ENCODE measurements at places on chromosomes 1 and 21. TPM values are rescaled to one million over a fixed set of nuclear protein-coding genes. Genes with fewer than 3 reads are reported as not detected.

The SPRR2G gene
- total RNA-seq, result not detected

The ACTA1 gene
- total RNA-seq, result not detected

The GNB1 gene
- 418 TPM for total RNA-seq

The CD101 gene
- total RNA-seq, result 3.0 TPM

The TTC39A gene
- 0.77 TPM for total RNA-seq

The THEM4 gene
- total RNA-seq, result 41.5 TPM

The MAP3K21 gene
- 2.7 TPM for total RNA-seq

The IFFO2 gene
- 79.1 TPM for total RNA-seq

The CKS1B gene
- total RNA-seq, result 304 TPM

The TEKT2 gene
- 0.37 TPM for total RNA-seq

The S100A14 gene
- 1.4 TPM for total RNA-seq

GRCh38 chr1:59696421-59697115 lies 118.2 kb upstream of the HOOK1 start:
- DNase-seq, result no peak

DNA sequence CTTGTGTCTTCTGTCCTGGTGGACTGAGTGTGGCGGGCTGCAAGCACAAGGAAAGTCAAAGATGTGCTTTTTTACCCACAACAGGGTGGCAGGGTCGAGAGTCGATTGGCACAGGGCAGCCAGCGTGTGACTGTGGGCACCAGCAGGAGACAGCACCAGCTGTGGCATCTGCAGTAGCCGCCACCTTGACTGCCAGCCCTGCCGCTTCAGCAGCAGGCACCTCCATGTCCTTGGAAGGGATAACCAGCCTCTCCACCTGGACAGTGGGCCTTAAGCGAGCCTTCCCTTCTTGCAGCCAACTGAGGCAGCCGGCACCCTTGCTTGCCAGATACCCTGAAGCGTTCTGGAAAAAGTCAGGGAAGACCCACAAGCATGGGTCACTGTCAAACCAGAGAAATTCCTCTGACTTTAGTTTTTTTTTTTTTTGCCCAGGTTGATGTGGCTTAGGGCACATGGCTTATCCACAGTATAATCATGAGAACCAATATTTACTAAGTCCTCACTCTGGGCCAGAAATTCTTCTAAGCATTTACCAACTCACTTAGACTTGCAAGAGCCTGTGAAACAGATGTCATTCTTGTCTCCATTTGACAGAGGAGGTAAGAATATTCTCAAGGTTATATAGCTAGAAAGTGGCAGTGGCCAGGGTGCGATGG lies 30.1 kb upstream of the PTGFRN start:
- DNase-seq, result peak; percentile 3

- peak; percentile 15 for DNase-seq
Measured at GRCh38 chr1:169466259-169467230, 19.2 kb downstream of the SLC19A2 start.

DNA sequence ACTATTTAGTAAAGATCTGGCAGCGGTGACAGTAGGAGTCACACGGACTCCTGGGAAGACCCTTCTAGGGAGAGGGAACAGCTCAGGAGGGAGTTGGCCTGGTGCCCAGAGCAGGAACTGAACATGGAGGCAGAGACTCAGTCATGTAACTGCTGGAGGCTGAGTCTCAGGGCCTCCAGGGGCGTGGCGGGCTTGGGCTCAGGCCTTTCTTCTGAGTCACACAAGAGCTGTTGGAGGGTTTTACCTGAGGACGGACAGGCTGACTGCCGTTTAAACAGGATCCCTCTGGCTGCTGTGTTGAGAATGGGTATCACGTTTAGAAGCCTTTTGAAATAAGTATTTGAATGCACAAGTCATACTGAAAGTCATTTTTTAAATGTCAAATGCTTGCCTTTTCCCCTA lies 7.2 kb upstream of the ETS2 start:
- peak; percentile 57 for DNase-seq

DNA sequence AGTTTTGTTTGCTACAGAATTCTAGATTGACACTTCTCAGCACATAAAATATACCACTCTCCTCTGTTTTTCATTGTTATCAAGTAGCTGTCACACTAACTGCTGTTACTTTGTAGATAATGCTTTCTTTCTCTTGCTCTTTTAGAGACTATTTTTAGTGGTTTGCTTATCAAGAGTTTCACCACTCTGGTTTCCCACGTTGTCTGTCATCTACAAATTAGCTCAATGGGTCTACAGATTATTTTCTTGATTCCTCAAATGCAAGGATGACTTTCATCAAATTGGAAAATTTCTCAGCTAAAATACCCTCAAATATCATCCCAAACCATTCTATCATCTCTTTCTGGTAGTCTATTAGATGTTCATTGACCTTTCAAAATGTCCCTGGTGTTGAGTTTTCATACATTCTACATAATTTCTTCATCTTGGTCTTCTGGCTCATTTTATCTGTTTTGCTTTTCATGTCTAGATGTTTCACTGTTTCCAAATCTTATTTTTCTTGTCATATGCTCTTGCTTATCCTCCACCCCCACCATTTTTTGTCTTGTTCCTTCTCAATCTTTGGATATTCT lies 122.5 kb downstream of the TRIM33 start:
- DNase-seq, result no peak

DNA sequence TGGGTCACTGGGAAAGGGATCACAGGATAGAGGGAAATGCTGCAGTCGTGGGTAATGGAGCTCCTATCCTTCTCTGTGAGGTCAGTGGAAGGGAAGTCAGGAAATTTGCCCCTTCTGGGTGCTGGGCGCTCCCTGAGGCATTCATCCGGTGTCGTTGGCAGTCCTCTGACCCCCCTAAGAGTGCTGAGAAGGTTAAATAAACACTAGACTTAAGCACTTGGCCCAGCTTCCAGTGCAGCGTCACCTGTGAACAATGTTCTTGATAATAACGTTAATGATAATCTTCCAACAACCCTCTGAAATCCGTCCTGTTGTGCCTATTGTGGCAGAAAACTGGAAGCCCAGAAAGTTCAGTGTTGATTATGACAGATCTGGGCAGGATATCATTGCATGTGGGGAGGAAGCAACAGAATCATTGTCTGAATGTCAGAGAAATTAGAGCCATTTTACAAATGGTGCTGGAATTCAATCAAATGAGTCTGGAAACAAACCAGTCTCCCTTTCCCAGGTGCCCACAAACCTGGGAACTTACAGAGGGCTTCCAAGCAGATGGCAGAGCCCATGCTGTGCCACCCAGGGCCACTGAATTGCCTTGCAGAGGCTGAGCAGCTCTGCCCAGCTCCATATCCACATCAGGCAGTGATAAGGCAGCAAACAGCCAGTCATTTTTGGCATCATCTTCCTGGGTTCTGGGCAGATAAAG lies 216.8 kb downstream of the KAZN start:
- DNase-seq, result no peak

DNA sequence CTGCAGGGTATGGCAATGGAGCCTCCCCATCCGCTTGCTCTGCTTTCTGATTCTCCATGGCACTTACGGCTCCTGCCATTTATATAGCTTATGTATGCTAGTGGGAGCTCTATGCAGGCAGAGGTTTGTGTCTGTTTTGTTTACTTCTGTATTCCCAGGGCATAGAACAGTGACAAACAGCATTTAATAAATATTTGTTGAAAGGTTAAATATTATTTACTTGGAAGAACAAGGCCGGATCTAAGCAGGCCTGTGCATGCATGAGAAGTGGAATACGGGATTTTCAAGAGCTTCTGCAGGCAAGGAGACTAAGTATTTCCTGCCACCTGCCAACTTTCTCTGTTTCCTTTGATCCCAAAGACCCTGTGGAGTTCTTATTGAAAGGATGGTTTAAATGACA lies 90.7 kb downstream of the XCL2 start:
- no peak for DNase-seq

DNA sequence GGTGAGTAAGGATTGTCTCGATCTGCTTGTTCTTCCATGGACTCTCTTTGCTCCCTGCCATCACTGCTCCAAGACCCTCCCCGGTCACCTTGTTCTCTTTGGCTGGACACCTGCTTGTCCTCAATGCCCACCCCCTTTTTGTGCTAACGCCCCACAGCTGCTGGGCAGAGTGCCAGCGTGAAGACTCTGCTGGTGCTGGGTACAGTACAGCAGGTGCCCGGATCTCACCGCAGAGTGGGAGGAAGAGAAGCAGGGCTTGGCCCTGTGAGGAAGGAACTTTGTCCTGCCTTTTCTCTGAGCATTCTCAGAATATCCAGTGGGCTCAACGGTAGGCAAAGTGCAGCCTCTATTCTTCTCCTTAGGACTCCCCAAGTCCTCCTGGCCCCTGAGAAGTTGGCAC lies 90.1 kb downstream of the PLXNA2 start:
- DNase-seq, result no peak

DNA sequence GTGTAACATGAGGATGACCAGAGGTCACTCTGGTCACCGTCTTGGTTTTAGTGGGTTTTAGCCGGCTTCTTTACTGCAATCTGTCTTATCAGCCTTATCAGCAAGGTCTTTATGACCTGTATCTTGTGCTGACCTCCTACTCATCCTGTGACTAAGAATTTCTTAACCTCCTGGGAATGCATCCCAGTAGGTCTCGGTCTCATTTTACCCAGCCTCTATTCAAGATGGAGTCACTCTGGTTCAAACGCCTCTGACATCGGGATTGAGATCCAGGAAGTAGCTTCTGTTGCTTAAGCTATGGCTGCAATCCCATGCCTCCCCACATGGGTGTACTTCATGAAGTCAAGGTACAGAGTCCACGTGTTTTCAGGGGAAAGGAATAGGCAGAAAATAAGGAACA lies 19.9 kb downstream of the FMN2 start:
- no peak for DNase-seq

- no peak for DNase-seq
Measured at GRCh38 chr1:77400781-77401180, 119.0 kb downstream of the AK5 start.

- DNase-seq, result no peak
Measured at GRCh38 chr1:222454782-222455181, 93.1 kb downstream of the HHIPL2 start.

DNA sequence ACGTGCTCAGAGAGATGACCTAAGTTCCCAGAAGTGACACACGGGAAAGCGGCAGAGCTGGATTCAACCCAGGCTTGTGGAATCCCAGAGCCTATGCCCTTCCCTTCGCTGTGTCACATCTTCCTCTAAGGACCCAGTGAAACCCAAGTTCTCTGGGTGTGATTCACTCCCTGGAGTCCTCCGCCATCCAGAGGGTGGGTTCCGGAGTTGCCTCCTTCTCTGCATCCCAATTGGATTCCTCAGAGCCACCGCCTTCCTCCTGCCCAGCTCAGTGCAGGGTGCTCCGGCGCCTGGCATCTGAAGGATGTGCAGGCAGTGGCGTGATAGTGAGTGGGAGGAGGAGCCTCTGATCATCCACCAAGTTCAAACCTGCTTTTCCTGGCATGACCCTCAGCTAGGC lies 20.7 kb upstream of the RCC2 start:
- no peak for DNase-seq

- DNase-seq, result no peak
Measured at GRCh38 chr1:18322368-18323032, 158.2 kb upstream of the KLHDC7A start.

GRCh38 chr1:7089497-7089896 lies 304.2 kb downstream of the CAMTA1 start:
- no peak for DNase-seq

GRCh38 chr1:2896824-2897223 lies 95.3 kb upstream of the TTC34 start:
- no peak for DNase-seq

DNA sequence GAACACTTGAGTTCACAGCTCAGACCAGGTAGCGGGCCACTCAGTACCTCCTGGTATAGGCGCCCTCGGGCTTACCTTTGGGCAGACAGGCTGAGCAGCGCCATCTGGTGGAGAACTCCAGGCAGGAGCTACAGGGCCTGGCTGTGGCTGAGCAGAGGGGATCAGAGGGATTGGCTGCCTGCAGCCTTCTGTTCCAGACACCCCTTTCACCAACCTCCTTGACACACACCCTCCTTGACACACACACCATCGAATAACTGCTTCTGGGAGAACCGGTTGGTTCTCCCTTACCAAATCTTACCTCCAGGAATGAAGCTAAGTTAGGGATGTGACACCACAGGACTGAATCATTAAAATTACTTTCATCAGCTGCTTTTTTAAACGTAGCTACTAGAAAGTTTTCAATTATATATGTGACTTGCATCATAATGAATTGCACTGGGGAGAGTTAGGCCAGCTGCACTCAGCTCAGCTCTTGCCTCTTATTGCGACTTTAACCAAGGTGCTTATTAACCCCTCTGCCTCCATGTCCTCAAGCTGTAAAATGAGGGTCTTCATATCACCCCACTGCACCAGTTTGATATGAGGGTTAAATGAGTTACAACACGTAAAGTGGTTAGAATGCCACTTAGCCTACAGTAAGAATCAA lies 6.6 kb downstream of the LIN28A start:
- peak; percentile 86 for DNase-seq

DNA sequence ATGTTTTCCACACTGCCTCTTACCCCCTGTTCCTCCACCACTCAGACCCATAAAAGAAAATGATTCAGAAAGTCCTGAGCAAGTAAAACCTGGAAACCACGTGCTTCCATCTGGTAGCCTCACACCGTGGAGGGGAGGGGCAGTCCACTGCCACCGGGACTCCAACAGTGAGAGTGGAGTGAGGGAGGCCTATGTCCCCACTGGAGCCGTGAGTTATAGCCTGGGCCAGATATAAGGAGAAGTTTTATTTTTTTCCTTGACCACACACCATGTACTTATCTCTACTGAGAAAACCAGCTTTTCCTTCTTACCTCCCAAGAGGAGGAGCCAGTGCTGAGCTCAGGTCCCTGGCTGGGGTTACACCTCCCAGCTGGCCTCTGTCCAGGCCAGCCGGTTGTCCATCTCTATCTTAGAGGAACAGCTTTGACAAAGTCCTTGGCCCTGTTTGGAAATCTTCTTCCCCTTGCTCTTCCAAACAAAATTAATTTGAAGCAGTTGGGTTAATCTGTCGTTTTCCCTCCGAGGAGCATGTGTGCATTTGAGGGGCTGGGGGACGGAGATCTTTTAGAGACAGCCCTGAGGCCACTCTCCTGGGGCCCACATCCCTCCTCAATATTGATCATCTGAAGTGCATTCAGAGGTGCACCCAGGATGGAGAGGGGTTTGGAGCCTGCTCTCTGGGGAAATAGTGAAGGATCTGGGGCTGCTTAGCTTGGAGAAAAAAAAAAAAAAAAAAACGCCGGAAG lies 49.1 kb upstream of the SERBP1 start:
- peak; percentile 45 for DNase-seq

GRCh38 chr1:2431518-2431917 lies 19.2 kb upstream of the PEX10 start:
- DNase-seq, result no peak

GRCh38 chr1:204321665-204322064 lies 38.1 kb downstream of the PLEKHA6 start:
- no peak for DNase-seq
